ENCODE measurements at places on chromosomes 4 and X.

GRCh38 chr4:54707406-54707805, 49.6 kb downstream of the KIT start:
- no peak for DNase-seq

DNA sequence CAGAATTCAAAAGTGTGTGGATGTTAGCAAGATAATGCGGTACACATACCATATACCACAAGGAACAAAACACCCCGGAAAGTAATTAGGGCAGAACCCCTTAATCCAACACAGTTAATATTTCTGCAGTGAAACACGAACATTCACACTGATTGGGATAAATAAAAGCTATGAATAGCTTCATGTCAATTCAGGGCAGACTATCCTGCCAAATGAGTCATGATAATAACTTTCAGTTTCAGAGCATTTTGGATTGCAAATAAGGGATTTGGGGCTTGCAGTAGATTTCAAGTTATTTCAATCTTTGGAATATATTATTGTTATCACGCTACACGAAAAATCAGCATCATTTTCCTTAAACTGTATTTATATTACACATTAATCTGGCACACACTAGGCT, 24.3 kb downstream of the IRF2 start:
- DNase-seq: peak; percentile 6

GRCh38 chrX:40424259-40424658, 156.5 kb upstream of the ATP6AP2 start:
- DNase-seq: no peak

DNA sequence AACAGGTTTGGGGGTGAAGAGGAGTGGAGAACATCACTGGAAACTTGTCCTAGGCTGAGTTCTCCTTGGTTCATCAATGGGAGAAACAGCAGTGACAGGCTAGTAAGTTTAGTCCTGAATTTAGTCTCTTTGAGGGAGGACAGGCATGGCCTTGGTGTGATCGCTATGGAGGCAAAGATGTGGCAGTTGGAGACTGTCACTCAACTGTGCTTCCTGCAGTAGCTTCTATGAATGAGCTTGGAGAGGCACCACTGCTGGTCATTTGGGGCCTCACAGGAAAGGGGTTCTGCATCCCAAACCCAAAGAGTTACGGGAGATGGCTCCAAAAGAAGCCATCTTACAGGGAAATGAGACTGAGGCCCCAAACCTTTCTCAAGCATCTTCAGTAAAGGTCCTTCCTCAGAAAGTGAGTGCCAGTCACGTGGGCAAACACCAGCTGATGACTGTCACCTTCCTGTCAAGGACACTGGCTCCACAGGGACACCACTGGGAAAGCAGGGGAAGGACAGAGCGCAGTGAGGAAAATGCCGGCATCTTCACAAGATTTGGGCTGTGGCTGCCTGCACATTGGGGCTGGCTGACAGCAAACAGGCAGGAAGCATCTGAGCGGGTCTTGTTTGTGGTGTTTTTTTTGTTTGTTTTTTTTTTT, 7.2 kb downstream of the MRFAP1 start:
- DNase-seq: no peak

GRCh38 chr4:152443859-152444258, 92.0 kb downstream of the FBXW7 start:
- DNase-seq: no peak

GRCh38 chr4:80980239-80980638, 50.3 kb upstream of the BMP3 start:
- DNase-seq: no peak

DNA sequence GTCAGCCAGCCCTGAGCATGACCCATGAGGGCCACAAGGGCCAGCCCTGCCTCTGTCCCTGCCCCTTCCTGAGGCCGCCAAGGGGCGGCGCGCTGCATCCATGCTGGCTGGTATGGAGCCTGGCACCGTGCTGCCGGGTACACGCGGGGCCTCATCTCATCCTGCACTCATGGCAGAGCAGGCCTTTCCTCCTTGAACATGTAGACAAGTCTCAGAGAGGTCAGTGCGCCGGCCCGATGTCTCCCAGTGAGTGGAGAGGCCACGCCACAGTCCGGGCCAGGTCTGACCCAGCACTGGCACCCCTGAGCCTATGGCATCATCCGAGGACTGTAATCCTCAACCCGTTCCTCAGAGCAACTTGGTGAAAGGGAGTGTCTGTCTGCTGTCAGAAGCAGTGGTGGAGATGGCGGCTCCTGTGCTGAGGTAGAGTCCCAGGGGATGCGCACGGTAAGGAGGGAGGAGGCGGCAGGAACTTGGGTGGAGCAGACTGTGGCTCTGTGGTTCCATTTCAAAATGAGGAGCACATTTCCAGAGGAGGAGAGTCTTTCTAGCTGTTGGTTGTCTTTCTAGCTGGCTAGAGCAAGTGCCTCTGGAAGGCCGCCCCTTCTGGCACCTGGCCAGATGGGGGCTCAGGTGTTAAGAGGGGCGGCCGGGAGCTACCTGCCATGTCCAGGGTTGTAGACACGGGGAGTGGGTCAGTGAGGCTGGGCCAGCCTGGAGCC, 32.8 kb downstream of the TRMT44 start:
- DNase-seq: no peak

DNA sequence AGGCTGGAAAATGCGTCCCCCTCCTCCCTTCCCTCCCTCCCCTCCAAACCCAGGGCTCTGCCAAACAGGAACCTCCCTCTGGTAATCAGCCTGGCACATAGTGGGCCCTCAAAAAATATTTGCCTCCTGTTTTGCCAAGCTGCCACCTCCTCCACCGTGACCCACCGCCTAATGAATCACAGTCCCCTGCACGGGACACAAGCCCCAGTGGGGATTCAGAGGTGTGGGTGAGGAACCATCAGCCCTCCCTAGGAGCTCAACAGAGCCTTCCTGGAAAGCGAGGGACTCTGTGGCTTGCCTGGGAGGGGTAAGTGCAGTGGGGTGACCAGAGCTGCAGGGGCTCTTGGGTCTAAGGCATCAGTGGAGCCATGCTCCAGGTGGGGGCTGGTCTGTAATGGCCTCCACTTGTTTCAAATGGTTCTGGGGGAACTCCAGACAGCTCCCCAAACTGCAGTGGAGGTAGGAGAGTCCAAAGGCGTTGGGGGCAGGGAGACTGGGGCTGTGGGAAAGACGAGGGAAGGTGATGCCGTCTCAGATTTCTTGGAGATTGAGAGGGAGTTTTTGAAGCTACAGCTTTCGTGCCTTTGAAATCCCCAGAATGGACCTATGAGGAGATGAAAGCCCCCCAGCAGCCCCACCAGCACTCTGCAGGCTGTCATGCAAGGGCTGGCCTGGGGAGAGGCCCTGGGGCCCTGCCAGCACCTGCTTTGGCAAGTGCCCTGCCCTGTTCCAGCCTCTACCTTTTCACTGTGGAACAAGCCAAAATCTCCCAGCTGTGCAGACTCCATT, 1.0 kb upstream of the PPP2R2C start:
- no peak for DNase-seq

DNA sequence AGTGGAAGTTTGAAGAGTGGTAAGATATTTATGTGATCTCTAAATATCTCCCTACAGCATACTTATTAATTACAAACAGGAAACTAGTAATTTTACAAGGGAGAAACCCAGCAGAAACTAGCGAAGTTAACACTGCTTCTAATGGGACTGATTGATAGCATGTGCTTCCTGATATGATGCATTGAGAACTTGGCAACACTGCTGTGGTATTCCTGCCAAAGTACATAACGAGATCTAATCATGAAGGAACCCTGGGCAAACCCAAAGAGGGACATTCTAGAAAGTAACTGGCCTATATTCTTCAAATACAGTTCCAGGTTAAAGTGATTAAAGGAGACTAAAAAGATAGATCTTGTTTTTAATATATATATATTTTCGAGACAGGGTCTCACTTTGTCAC, 4.6 kb upstream of the GPR34 start:
- DNase-seq: no peak

DNA sequence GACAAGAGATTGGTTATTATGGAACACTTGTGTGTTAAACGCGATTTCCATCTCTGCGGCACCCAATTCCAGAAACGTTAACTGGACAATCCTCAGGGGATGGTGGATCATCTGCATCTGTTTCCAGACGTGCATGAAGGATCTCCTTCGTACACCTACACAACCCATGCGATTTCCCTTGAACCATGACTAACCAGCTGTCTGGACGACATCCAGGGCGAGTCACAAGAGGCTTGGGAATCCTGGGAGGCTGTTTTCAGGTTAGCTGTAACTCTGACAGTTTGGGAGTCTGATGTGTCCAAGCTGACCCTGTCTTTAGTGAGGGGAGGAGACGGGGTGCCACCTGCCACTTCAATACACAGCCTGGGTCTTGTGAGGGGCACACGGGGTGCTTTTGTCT, 84.5 kb downstream of the GATB start:
- no peak for DNase-seq

DNA sequence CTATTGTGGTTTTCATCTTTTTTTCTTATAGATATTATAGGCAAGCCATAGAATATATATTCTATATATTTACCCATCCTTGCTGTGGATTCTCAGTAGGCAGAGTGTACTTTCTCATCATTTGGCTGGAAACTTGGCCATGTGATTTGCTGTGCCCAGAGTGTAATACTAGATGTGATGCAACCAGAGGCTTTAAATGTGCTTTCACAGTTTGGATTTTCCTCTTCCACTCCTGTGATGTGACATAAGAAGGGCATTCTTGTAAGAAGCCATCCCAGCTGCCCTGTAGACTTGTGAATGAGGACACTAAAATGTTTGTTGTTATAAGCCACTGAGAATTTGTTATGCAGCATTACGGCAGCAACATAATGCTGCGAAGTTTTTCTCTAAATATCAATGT, 10.4 kb upstream of the HPGDS start:
- DNase-seq: no peak

GRCh38 chrX:140713174-140713539, 3.6 kb downstream of the LINC00632 start:
- DNase-seq: no peak

DNA sequence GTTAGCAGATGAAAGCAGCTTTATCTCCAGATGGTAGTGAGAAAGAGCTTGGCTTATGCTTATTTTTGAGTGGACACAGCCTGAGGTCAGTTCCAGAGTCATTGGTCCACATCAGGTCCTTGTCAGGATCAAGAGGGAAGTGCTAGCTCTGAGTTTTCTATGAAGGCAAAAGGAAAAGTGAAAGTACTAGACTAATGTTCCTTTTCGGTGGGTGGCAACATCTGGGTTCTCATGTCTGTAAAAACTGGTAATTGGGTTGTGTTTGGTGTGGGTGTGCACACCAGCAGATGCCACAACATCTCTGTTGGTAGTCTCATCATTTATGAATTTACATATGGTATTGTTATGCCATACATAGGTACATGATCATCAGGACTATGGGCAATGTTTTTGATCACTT, 210.5 kb downstream of the PWWP3B start:
- no peak for DNase-seq

- no peak for DNase-seq
Measured at GRCh38 chr4:139942241-139942640, 211.7 kb downstream of the MAML3 start.

GRCh38 chrX:136626891-136627290, 21.1 kb upstream of the CD40LG start:
- DNase-seq: no peak

- no peak for DNase-seq
Measured at GRCh38 chrX:72545990-72546389, 26.7 kb downstream of the HDAC8 start.

DNA sequence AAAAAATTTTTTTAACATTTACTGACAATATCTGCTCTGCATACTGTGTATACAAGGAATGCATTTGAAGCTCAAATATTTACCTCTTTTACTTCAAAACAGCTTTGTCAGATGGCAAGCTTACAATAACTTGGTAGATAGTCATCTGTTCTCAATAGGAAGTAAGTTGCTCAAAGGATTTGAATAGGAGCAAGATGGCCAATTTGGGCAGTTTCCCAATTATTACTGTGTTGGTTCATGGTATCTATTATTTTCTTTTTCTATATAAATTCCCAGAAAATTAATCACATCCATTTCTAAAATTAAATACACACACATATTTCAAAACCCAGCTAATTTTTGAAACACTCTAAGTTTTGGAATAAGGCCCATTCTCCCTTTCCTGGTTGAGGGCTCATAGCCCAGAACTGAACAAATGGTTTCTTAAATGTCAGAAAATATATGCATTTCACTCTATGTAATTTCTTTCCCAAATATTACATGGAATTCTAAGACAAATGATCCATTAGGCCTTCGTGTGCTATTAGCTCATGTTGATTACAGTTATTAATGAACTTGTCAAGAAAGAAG, 60.2 kb upstream of the BLTP1 start:
- DNase-seq: no peak

DNA sequence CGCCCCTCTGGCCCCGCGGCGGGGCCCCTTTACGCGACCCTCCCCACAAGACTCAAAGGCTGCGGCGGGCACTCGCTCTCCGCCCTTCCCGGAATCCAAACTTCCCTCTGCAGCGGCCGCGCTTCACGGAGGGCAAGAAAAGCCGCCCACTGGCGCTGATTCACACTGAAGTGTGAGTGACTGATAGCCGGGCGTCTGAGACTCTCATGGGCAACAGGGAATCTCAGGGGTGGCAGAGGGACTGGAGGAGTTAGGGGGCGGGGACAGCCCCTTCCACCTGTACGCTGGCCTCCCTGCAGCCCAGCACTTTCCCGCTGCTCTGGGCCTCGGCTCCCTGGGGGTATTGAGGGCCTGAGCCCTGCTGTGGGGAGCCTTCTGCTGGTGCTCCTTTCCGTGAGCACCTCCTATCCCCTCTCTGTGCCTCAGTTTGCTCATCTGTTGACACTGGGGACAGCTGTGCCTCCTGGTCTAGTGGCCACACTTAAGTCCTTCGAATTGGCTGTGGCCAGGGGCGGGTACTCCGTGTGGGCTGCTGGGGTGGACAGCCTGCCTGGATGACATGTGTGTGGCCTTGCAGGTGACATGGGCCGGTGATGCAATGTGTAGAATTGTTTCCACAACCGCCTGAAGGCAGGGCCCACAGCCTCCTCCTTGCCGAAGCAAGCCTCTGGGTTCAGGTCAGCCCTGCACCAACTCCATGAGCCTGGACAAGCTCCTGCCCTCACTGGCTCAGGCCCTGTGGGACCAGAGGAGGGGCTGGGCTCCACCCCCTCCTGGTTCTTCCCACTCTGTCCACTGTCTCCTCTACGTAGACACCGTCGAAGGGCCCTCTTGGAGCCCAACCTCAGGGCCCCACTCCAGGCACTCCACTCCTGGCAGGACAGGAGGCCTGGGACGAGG, 951 bp downstream of the SH3BP2 start:
- DNase-seq: no peak

- DNase-seq: no peak
Measured at GRCh38 chrX:42241421-42241820, 318.1 kb upstream of the CASK start.

DNA sequence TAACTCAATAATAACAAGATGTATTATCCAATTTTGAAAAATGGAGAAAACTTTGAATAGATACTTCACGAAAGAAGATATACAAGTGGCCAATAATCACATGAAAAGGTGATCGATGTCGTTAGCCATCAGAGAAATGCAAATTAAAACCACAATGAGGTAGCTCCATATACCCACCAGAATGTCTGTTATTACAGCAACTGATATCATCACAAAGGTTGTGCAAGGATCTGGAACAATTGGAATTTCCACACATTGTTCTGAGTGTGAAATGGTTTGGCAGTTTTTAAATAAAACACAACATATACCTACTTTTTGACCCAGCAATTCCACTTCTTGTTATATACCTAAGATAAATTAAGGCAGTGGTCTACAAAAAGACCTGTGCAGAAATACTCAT, 71.7 kb downstream of the IRS4 start:
- no peak for DNase-seq

GRCh38 chr4:109912706-109913595, at the start of gene EGF:
Gene EGF (plus strand): TSS chr4:109912883. CDS start chr4:109913336, 453 bp downstream.
- DNase-seq: no peak
